ENCODE measurements at places on chromosomes 2 and 18. TPM values are rescaled to one million over a fixed set of nuclear protein-coding genes. Genes with fewer than 3 reads are reported as not detected.

GRCh38 chr2:241904011-241904718 is 34.6 kb downstream of the RTP5 start:
- no peaks in the 10 kb centered on the region for H3K27me3 ChIP-seq
- H3K27ac ChIP-seq = no peak overlapping the region
- DNase-seq = peak; percentile 55
- H3K4me3 ChIP-seq = no peak overlapping the region

Gene PRADC1
- total RNA-seq = 15.5 TPM

DNA sequence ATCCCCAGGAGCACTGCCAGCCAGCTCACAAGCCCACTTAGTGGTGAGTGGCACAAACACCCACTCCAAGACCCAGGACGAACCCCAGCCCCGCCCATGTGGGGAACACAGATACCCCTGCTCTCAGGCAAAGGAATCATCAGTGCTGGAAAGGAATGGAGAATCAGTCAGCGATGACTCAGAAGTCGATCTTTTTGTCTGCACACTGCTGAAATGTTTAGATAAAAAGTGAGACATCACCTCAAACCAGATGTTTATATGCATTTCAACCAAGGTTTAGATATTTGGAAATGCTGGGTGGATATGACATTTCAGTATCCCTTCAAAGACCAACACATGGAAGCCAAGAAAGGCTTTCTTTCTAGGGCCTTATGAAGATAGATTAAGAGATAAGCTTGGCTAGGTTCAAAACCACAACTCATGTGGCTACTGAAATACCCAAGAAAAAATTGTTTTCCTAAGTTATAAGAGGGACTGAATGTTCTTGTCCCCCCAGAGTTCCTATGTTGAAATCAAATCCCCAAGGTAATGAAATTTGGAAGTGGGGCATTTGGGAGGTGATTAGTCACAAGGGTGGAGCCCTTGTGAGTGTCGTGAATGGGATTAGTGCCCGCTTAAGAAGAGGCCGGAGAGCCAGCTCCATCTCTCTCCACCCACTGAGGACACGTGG is 43.7 kb downstream of the POU3F3 start:
- no peak overlapping the region for H3K27ac ChIP-seq
- DNase-seq = no peak
- no peaks in the 10 kb centered on the region for H3K36me3 ChIP-seq
- no peak overlapping the region for H3K4me3 ChIP-seq

Gene TMEFF2
- total RNA-seq = not detected

- no peaks in the 10 kb centered on the region for H3K27me3 ChIP-seq
- H3K27ac ChIP-seq = no peak overlapping the region
- no peak for DNase-seq
- no peak overlapping the region for H3K4me3 ChIP-seq
These were observed 29.6 kb downstream of the NEMP2 start for GRCh38 chr2:190504912-190505311.

DNA sequence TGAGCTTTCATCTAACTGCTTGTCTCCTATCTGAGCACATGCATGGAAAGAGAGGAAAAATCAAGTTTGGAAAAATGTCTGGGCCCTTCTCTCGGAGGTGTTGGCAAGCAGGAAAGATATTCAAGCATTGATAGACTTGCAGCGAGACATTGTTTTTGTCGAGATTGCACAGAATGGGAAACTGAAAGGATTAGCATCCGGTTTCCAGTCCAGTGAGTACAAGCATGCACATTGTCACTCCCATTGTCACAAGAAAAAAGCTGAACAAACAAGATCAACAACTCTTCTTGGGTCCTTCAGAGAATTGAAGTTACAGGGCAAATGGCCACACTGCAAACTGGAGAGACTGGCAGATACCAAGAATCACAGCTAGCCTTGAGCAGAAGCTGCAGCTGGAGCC is 19.6 kb upstream of the MC5R start:
- H3K4me1 ChIP-seq = peaks cover 4% of the 10 kb centered on the region
- no peak for DNase-seq

Gene RPRD1A
- total RNA-seq = 45.4 TPM

DNA sequence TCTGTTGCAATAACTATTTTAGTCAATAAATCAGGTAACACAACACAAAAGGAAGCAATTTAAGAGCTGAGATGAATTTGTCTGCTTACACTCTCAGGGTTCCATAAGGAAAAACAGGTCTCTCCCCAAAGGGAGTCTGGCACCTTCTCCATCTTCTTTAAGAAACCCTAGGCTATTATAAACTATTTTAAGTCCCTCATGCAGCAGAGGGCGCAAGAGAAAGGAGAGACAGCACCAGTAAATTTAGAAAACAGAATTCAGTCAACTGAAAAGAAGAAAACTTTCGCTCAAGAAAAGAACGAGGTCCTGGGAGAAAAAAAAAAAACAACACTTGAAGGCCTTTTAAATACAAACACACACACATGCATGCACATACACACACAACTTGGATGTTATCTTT is 19.1 kb downstream of the SULT1C4 start:
- H3K4me3 ChIP-seq = no peak overlapping the region
- no peaks in the 10 kb centered on the region for H3K4me1 ChIP-seq
- DNase-seq = no peak
- H3K27me3 ChIP-seq = no peaks in the 10 kb centered on the region
- no peak overlapping the region for H3K27ac ChIP-seq
- H3K36me3 ChIP-seq = no peaks in the 10 kb centered on the region
